ENCODE measurements at places on chromosomes 3 and 15.

GRCh38 chr15:69824075-69824876 lies 273.4 kb downstream of the TLE3 start:
- no peak for DNase-seq

- no peak for DNase-seq
These were observed 25.2 kb downstream of the CD200 start for GRCh38 chr3:112357930-112358780.

DNA sequence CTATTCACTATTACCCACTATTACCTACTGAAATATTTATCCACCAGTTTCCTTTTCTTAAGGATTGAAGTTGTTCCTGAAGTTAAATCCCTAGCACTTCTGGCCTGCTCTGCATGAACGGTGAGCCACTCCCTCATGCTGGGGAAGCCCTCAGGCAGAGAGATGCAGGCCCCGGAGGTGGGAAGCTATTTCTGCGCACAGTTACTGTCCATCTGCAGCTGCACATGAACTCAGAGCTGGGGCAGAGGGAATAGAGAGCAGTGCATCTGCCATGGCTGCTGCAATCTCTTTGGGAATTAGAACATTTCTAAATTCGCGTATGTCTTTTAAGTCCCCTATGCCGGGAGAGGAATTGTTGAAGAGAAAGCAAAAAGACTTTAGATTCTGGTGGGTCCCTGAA lies 6.3 kb upstream of the GALNT15 start:
- no peak for DNase-seq

- no peak for DNase-seq
These were observed 6.9 kb upstream of the HTR3C start for GRCh38 chr3:184045995-184046394.

DNA sequence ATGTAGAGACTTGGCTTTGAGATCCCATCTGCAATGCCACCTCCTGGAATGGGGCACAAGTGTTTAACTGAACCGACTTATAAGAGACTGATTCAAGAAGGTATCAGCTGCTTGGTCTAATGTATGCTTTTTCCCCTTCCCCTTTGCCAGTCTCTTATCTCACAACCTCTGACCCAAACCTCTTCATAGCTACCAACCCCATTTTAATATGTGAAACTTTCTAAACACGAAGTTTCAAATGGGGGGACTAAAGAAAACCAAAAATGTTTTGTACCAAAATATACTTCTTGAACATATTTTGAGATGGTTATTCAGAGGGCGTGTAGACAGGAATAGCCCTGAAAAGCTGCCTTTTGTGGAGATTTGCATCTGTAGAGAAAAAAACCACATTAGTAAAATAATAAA lies 73.1 kb downstream of the OXSM start:
- no peak for DNase-seq

GRCh38 chr3:28727307-28727706 lies 378.7 kb upstream of the AZI2 start:
- no peak for DNase-seq

DNA sequence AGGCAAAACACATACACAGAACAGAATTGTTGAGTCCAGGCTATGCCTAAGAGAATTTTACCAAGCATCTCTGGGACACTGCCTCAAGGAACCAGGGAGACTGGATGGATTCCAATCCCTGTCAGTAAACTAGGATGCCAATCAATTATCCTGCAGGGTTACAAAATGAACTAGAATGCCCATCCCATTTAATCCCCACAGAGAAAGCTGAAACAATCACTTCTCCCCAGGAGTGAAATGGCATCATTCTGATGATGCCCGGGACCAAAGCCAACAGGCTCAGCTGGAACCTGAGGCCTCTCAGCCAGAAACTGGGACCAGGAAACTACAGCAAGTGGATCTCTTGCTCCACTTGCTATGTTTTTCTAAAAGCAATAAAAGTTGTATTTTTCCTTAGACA lies 130.0 kb upstream of the TJP1 start:
- DNase-seq: no peak
